ENCODE measurements at places on chromosomes 2 and 18.

DNA sequence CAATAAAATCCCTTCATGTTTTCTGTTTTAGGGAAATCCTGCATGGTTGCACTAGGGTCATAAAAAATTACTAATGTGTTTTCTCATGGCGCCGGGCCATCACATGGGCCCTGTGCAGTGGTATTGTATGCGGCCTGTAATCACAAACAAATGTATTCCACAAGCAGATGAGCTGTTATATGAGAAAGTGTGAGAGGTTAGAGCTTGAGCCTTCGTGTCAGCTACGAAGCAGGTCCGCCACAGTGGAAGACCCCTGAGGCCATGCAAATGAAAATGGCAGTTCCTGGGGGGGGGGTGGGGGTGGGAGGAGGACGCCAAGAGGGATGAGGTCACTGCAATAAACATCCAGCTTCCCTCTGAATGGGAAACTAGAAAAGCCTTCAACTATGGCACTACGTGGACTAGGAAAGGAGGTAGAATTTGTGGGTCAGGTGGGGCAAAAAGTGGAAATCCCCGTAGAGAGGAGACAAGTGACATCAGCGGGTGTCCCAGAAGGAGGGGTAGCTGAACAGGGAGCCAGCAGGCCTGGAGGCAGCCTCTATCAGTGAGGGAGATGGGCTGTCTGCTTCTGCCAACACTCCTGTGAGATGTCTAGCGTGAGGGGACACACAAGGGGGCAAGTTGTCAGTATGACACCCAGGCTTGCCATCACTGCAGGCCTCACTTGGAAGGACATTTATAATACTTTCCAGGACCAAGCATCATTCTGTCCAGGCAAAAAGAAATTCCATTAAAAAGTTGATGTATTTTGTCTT is 130.3 kb upstream of the CTAGE1 start:
- DNase-seq = peak; percentile 82

DNA sequence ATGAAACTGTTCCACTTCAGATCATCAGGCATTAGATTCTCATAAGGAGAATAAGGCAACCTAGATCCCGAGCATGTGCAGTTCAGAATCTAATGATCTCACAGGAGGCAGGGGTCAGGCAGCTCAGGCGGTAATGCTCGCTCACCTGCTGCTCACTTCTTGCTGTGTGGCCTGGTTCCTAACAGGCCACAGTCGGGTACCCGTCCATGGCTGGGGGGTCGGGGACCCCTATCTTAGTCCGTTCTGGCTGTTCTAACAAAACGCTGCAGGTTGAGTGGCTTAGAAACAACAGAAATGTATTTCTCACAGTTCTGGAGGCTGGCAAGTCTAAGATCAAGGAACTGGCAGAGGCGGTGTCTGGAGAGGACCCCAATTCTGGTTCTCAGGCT is 79.2 kb downstream of the ASB1 start:
- no peak for DNase-seq

DNA sequence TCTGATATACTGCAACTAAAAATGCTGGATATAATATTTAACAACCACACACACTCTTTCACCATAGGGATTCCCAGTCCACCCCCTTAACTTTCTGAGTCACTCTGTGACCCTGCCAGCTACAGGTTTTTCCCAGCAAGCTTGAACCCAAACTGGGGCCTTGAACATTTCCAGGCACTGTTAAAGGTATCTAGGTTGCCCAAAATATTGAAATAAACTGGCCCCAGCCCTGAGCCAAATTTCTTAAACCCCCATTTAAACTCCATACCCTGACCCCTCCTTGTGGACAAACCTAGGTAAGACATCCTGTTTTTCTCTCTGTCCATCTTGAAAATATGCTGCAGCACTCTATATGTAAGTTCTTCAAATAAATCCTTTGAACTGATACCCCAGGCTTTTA is 19.7 kb upstream of the DCTN1 start:
- DNase-seq = no peak

- no peak for DNase-seq
Measured at GRCh38 chr2:7658486-7658885, 741.3 kb downstream of the RNF144A start.

DNA sequence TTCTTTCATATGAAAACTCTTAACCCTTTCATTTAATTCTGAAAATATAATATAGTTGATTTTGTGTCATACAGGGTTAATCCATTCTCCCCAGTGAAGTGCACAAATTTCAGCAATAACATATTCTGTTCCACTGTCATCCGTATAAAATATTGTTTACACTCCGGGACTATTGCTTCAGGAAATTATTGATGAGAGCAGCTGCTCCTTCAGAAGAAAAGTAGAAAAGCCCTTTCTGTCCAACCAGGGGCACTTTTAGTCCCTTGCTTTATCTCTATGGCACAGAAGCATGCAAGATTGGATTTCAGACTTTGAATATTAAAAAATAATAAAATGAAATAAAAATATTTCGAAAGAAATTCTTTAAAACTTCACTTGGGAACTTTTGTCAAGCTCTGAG is 535.7 kb upstream of the SLC39A10 start:
- no peak for DNase-seq
